ENCODE measurements at places on chromosomes 6 and 20. TPM values are rescaled to one million over a fixed set of nuclear protein-coding genes. Genes with fewer than 3 reads are reported as not detected.

Gene DUSP15
- 23.6 TPM for total RNA-seq

Gene PCNA
- 182 TPM for total RNA-seq

Gene TREML4
- total RNA-seq, result not detected

Gene BMP6
- total RNA-seq, result 13.6 TPM

Gene PIGT
- total RNA-seq, result 108 TPM

Gene MATN4
- total RNA-seq, result 0.15 TPM

Gene SNAI1
- total RNA-seq, result 8.8 TPM

Gene CAGE1
- not detected for total RNA-seq

Gene BPIFA2
- total RNA-seq, result not detected

Gene HLA-G
- 0.62 TPM for total RNA-seq

Gene FOXS1
- 6.3 TPM for total RNA-seq

All from Panc1 (cell line).